ENCODE measurements at places on chromosomes 6 and 20.

DNA sequence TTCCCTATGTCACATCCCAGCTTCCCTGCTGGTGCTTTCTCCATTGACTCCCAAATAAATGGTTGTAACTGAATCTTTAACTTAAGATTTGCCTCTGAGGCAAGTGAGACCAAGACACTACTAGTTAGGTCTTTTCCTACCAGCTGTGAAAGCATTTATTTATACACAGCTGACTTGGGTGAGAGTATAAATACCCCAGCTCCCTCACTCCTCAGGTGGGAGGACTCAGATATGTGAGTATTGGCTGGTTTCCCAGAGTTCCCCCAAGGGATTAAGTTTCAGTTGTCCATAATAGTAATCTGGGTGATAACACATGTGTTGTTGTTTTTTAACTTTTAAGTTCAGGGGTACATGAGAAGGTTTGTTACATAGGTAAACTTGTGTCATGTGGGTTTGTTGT is 49.8 kb downstream of the CFAP61 start:
- DNase-seq, result no peak

DNA sequence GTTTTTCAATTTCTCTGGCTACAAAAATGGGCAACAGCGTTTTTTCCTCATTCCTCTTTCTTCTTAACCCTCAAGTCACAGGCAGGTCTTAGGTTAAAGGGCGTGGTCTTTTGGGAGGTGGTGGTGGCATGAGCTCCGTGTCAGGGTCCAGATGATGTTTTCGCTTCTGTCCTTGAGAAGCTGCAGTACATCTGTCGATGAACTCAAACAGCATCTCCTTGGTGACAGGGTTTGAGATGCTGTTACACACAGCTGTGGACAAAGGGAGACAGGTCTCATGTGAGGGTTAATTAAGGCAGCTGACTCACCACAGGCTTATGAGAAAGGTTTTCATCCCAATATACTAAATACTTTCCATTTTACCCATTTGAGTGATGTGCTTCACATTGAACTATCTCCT is 350.8 kb downstream of the RNGTT start:
- no peak for DNase-seq

DNA sequence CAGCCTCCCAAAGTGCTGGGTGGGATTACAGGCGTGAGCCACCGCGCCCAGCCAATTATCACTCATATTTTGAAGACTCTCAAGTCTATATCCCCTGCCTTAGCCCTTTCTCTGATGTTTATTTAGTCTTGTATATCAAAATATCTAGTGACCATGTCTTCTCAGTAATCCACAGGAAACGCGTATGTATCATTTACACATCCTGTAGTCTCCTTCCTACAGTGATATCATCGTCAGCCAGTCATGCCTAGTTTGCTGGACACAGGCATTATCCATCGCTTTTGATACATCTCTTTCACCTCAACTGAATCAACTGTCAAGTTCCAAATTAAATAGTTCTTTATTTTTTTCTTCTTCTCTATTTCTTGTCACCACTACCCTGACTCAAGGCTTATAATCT is 223.7 kb downstream of the NKAIN2 start:
- DNase-seq, result no peak

DNA sequence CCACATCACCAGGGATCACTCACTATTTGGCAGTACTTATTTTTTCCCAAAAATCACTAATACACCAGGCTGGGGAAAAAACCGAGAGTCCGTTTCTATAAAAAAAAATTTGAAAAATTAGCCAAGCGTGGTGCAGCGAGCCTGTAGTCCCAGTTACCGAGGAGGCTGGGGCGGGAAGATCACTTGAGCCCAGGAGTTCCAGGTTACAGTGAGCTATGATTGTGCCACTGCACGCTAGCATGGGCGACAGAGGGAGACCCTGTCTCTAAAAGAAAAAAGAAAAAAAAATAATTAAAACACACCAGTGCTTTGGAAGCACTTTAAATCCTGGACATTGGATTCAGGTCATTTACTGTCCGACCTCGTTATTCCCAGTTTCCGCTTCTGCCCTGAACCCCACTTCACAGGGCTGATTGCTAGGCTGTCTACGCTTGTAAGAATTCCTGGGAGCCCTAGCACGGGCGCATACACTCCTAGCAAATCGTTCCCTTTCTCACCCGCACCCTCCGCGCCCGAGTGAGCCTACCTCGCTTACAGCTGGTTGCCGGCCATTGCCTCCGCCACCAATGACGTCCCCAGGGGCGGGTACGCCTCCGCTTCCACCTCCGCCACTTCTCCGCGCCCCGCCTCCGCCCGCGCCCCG is at the start of gene TPMT:
TSS of gene TPMT (minus strand) at position 571 of the 643 bp plus-strand sequence. CDS start 5,950 bp downstream, outside the sequence.
- no peak for DNase-seq

DNA sequence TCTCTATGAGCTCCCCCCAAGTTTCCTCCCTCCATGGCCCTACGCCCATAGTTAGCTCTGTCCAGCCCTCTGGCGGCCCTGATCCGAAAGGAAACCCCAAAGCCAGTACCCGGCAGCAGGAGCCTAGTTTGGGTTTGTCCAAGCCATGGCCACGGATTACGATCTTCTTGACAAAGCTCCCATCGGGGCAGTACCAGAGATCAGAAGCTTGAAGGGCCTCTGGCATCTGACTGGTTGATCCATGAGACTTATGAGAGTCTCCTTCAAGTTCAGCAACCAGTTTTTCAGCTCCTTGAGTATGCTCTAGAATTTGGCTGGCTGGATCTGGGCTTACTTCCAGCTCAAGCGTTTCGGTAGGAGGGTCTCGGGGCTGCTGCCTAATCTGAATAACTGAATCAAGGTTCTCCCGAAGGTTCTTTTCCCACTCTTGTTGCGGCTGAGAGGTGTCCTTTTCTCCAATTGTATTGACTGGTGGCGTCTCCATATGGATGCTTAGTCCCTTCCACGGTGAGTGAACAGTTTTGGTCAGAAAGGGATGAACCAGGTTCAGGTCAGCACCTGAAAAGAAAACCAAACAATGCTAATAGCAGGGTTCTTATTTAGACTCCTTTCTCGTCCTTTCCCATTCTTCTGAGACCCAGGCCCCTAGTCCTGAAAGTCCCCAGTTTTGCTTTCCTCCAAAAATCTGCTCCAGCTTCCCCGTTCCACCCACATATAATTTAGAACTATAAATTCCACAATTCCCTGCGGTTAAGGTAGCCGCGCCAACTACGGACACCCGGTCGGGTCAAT is 595 bp downstream of the FKBPL start:
- no peak for DNase-seq

DNA sequence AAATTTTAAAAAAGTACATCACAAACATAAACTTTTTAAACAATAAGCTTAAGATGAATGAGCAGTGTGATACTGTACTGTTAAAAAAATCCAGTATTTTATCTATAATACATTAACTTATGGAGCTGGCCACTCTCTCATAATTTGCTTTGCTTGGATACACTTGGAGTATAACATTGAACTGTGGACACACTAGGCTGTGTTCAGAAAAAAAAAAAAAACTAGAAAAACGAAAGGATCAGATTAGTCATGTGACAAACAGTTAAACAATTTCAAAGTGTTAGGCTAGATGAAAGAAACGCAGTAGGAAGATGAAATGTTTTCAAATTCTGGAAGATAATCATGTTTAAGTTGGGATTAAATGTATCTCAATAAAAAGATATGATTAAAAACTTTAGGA is 220.0 kb downstream of the GRIK2 start:
- DNase-seq, result no peak

DNA sequence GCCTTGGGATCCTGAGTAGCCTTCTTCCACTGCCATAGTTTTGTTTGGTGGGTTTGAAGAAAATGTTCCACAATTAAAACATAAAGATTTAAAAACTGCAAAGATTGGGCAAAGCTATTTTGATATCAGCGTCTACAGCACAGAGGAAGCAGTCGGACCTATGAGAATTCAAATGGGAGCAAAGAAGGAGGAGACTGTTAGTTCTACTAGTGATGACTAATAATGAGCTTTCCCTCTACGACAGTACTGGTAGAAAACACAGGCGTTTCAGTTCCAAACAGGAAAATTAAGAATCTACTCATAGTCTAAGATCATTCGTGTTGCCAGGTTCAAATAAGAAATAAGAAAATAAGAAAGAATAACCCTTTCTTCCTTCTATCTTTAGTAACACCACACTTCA is 121.2 kb downstream of the INSM1 start:
- DNase-seq, result no peak

GRCh38 chr6:30926644-30927043 is 5.3 kb downstream of the SFTA2 start:
- no peak for DNase-seq

- DNase-seq, result no peak
These were observed 175.7 kb downstream of the PDE10A start for GRCh38 chr6:165487347-165487746.

DNA sequence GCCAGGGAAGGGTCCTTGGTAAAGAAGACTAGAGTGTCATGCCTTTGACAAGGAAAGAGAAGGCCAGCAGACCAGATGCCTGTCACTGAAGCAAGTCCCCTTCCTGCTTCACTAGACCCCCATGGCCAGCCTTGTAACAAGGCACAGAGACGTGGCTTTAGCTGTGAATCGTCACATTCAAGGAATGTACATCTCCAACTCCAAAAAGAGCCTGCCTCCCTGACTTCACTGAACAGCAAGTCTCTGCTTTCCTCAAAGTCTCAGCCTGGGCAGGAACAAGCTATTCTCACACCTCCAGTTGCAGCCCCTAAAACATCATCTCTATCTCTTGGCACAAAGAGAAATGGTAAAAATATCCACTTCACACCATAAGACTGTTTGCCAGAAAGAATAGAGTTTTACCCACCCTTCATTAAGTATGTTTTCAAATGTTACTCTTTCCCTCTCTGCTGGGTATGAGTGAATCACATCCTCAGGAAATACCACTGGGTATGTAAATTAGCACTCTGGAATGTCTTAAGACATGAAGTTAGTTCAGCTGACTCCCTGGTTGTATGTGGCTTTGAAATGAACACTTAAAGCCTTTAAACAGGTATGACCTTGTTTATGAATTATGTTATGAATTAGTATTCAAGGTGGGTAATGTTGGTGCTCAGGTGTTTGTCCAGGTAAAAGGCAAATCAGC is 46.4 kb upstream of the NT5E start:
- no peak for DNase-seq

- no peak for DNase-seq
These were observed 48.2 kb upstream of the ZNFX1 start for GRCh38 chr20:49326026-49326425.
